ENCODE measurements at places on chromosomes 5 and 9.

- DNase-seq = no peak
These were observed 290.8 kb downstream of the MED10 start for GRCh38 chr5:6087576-6087975.

DNA sequence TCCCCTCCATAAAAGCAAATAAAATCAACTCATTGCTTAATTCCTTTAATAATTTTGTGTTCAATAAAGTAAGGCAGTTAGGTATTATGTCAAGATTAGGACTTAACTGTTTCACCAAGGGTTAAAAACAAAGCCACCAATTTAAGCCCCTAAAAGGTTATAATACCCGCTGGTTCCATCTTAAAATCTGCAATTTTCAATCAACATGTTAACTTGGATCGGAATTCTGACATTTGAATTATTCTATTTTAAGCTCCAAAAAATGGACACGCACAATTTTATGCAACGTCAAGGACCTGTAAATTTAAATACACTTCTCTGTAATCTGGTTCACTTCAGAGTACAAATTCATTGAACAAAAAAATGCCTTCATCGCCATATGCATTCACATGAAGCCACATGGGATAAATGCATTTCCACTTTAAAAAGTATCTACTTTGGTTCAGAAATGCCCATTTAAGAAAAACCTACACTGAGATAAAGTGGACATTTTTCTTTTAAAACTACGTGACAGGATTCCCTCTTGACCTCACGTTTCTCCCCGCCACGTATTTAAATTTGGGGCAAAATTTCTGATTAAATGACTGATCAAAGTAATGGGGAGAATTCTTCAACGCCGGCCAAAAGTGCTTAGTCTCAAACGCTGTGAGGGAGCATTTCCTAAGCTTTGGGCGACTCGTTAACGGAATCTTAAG is 721 bp downstream of the GIN1 start:
- DNase-seq = peak; percentile 36

- DNase-seq = no peak
These were observed 566.8 kb upstream of the PTGER4 start for GRCh38 chr5:40112875-40113274.

GRCh38 chr5:139642891-139643871 is 5.0 kb upstream of the CXXC5 start:
- no peak for DNase-seq

GRCh38 chr5:159463590-159464321 is 133.5 kb upstream of the IL12B start:
- DNase-seq = no peak

- no peak for DNase-seq
These were observed 417.3 kb downstream of the TLE4 start for GRCh38 chr9:79989079-79989478.

DNA sequence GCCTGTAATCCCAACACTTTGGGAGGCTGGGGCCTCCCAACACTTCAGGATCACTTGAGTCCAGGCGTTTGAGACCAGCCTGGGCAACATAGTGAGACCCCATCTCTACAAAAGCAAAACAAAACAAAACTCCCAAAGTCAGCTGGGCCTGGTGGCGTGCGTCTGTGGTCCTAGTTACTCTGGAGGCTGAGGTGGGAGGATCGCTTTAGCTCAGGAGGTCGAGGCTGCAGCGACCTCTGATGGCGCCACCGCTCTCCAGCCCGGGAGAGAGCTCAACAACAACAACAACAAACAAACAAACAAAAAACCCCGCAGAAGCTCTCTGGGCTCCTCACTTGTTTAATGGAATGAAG is 528 bp downstream of the ACOT12 start:
- no peak for DNase-seq

DNA sequence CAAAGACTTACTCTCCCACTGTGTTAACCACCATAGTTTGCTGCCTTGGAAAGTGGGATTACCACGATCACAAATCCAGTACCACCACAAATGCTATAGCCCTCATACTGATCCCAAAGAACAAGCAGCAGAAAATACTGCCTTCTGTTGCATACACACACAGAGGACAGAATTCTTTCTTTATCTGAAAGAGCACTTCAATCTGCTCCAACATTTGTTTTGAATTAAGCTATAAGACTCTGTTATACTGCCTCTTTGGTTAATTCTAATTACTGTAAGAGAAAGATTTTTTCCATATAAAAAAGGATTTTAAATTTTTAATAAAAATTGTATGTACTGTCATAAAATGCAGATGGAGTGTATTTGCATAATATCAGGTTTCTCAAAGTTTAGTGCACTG is 69.8 kb downstream of the YIPF5 start:
- DNase-seq = no peak

- DNase-seq = no peak
These were observed 111.7 kb downstream of the ST8SIA4 start for GRCh38 chr5:100791391-100791790.

DNA sequence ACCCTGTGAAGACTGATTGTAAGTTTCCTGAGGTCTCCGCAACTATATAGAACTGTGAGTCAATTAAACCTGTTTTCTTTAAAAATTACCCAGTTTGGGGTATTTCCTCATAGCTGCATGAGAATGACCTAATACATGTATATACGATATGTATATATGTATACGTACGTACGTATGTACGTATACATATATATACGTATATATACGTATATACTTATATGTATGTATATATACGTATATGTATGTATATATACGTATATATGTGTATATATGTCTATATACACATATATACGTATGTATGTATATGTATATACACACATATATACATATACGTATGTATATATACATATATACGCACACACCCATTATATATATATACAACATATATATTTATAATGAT is 1153.0 kb upstream of the CDH18 start:
- DNase-seq = no peak

GRCh38 chr5:132714456-132715307 is 22.7 kb downstream of the KIF3A start:
- peak; percentile 6 for DNase-seq

GRCh38 chr5:11797132-11797531 is 107.1 kb downstream of the CTNND2 start:
- no peak for DNase-seq

- DNase-seq = no peak
These were observed 32.2 kb upstream of the TGFBI start for GRCh38 chr5:135996611-135997010.

GRCh38 chr5:42013561-42013960 is 88.5 kb downstream of the FBXO4 start:
- no peak for DNase-seq

GRCh38 chr5:171395042-171395441 is 7.4 kb downstream of the NPM1 start:
- DNase-seq = no peak

- no peak for DNase-seq
These were observed 370.0 kb upstream of the CTNND2 start for GRCh38 chr5:12274236-12274635.

GRCh38 chr5:131068893-131069643 is 96.0 kb downstream of the HINT1 start:
- peak; percentile 59 for DNase-seq

- no peak for DNase-seq
These were observed 8.3 kb downstream of the CDK5RAP2 start for GRCh38 chr9:120571443-120572257.

DNA sequence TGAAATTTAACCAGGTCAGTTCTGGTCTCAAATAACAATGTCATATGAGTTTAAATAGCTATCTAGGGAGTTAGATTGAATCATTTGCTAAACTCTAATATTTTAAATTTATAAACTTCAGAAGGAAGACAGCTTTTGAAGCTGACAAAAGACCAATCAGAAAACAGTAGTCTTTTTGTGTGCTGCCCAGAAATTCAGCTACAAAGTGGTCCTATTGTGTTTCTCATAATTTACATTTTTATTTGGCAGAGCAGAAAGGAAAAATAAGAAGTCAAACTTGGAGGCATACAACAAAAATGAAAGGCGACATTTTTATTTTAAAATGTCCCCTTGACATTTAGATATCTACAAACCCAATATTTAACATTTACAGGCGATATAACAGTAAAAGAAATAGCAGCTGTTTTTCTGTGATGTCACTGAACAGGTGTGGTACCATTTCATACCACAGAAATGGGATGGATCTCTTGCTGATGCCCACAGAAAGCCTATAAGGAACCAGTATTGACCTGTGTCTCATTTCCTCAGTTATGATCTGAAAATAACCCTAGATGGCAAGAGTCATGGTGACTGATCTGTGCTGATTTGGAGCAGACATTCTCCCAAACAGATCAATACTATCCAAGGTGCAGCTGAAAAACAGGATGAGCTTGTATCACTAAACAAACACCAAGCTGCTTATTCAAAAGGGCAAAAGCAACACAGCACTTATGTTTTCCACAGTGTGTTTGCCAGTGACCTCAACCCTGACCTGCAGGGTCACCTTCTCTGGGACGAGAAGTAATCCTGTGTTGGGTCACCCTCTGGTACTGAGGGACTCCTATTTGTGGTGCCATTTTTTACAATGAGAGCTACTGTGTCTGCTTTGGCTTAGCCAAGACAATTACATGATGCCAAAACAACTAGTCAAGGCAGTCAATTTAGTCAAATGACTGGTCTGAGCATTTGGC is 3.6 kb upstream of the FST start:
- no peak for DNase-seq

DNA sequence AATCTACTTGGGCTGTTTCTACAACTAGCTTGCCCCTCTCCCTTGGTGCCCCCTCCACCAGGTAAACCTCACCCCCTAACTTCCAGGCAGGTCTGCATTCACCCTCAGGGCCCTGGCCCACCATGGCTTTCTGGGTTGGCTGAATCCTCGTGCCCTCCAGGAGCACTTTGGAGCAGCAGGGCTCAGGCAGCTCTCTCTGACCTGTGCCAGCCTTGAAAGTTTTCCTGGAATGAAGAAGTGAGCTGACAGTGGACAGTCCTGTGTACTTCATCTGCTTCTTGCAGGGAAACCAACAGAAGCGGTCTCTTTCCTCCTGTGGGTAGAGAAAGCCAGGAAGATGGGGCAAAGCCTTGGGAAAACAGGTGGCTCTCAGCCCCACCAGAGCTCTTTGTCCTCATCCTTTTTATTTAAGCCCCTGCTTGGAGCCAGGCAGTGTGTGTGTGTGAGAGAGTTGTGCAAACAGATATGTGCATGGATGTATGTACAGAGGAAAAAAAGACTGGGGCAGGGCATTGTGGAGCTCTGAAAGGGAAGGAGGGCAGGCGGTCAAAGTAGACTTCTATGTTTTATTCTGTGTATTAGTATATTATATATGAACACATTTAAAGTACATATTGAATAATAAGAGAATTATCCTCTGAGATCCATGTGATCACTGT is 62.3 kb upstream of the SPRY4 start:
- no peak for DNase-seq
